ENCODE measurements at places on chromosomes 2 and 18. TPM values are rescaled to one million over a fixed set of nuclear protein-coding genes. Genes with fewer than 3 reads are reported as not detected.

The FEV gene
- total RNA-seq, result not detected

- H3K27me3 ChIP-seq, result no peaks in the 10 kb centered on the region
- H3K4me3 ChIP-seq, result no peak overlapping the region
- H3K27ac ChIP-seq, result no peak overlapping the region
These were observed 42.1 kb downstream of the TET3 start for GRCh38 chr2:74026687-74027241.

GRCh38 chr2:148617219-148617618 is 27.3 kb upstream of the EPC2 start:
- no peaks in the 10 kb centered on the region for H3K27me3 ChIP-seq
- DNase-seq, result no peak
- no peaks in the 10 kb centered on the region for H3K36me3 ChIP-seq
- H3K27ac ChIP-seq, result no peak overlapping the region
- H3K4me3 ChIP-seq, result no peak overlapping the region

GRCh38 chr2:110197452-110197851 is 7.4 kb downstream of the NPHP1 start:
- H3K4me1 ChIP-seq, result peaks cover 8% of the 10 kb centered on the region
- H3K36me3 ChIP-seq, result no peaks in the 10 kb centered on the region
- DNase-seq, result no peak
- H3K4me3 ChIP-seq, result no peak overlapping the region
- no peaks in the 10 kb centered on the region for H3K27me3 ChIP-seq

- no peak overlapping the region for H3K4me3 ChIP-seq
- no peaks in the 10 kb centered on the region for H3K27me3 ChIP-seq
- DNase-seq, result no peak
- no peaks in the 10 kb centered on the region for H3K4me1 ChIP-seq
These were observed 11.4 kb upstream of the CNDP1 start for GRCh38 chr18:74522635-74523548.

DNA sequence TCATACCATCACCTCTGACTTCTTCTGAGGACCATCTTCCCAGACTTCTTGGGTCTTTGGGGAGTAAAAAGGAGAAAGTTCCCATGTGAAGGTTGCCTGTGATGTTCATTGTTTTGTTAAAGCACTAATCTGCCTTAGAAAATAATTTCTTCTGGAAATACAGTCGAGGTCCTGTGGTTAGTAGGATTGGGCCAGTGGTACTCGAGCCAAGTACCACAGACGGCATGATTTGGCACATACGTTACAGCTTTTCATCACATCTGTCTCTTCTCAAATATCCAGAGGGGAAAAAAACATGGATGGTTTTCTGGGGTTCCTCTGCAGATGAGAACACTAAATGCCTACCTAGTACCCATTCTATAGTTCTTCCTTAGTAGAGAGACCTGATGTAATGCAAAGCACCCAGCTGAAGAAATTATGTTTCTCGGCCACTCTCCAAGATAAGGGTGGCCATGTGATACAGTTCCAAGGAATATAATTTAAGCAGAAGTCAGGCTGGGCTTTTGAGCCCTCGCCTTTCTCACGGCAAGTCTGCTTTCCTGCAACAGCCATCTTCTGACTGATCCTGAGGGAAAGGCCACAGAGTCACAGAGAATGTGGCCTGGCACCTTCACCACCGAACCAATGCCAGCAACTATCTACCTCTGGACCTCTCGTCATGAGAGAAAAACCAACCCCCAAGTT is 161.0 kb downstream of the RNF152 start:
- H3K4me3 ChIP-seq, result no peak overlapping the region
- peaks cover 15% of the 10 kb centered on the region for H3K4me1 ChIP-seq
- H3K27me3 ChIP-seq, result no peaks in the 10 kb centered on the region
- no peaks in the 10 kb centered on the region for H3K36me3 ChIP-seq
- H3K27ac ChIP-seq, result no peak overlapping the region
- DNase-seq, result no peak

- no peak for DNase-seq
- H3K27me3 ChIP-seq, result no peaks in the 10 kb centered on the region
- H3K27ac ChIP-seq, result no peak overlapping the region
- no peaks in the 10 kb centered on the region for H3K4me1 ChIP-seq
These were observed 152.2 kb downstream of the SMAD7 start for GRCh38 chr18:48798334-48799245.
